LoVo (cell line): ENCODE measurements at places on chromosomes 1 and 21.

- no peak for DNase-seq
Observed at GRCh38 chr21:41682719-41683179, 84.1 kb downstream of the RIPK4 start.

DNA sequence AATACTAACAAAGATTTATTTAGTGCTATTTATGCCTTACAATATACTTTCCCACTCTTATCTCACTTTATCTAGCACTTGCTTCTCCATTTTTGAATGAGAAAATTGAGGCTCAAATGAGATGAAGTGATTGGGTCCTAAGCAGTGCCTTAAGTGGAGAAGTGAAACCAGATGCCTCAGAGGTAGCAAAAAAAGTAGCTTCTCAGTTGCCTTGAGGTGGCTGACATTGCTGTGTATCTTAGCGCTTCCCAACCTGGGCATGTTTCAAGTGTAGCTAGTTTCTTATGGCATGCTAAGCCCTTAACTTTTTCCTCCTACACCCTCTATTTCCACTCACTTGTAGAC is 390.4 kb downstream of the OMA1 start:
- DNase-seq = no peak

- DNase-seq = no peak
Observed at GRCh38 chr1:33653226-33653625, 180.8 kb downstream of the ZSCAN20 start.

DNA sequence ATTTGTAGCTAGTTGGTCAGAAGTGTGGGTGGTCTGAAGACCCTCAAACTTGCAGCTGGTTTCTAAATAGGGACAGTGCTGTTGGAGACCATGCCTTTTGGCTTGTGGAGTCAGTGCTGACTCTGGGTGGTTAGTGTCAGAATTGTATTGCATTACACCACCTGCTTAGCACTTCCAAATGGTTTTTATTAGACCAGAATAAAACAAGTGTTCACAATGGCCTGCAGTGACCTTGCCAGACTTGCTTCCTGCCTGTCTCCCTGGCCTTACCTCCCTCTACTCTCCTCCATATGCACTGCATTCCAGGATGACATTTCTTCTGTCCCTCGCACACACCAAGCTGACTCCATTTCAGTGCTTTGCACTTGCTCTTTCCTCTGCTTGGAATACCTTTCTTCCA is 72.7 kb upstream of the CNIH3 start:
- no peak for DNase-seq

GRCh38 chr1:8238141-8239038 is 79.5 kb upstream of the SLC45A1 start:
- no peak for DNase-seq

GRCh38 chr21:41032541-41032940 is 135.4 kb upstream of the BACE2 start:
- DNase-seq = peak; percentile 18

DNA sequence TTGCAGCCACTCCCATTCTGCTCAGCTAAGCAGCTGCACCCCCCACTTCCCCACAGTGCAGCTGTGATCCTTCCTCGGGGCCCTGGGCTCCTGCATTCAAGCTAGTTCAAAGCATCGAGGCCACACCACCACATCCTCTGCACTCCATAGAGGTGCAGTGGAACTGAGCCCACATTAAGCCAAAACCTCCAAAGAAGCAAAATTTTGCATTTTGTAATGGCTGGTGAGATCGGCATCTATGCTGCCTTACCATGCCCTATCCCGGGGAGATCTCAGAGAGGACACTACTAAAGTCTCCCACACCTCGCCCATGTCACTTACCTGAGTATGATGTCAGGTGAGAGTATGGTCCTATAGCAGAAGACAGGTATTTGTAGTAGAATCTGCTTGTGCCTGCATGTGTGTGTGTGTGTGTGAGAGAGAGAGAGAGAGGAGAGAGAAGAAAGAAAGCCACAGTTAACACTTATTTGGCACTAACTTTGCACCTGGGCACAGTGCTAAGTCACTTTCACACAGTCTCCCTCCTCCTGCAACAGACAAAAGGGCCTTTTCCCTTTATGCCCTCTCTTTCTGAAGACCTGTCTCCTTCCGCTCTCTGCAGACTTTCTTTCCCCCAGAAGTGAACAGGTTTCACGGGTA is 89.8 kb downstream of the KIF14 start:
- no peak for DNase-seq

DNA sequence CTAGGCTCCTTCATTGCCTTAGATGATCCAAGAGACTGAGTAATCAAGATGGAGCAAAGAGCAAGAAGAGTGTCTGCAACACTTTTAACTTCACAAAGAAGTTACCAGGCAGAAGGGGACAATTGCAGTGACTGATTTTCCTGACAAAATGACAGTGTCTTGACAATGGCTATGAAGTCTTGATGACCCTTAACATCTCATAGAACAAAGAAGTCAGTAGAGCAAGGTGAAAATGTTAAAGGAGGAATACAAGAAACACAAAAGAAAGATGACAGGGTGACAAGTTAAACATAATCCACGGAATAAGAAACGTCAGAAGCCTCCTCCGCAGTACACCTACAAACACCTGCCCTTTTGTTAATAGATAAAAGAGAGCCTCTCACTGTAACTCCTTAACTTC is 15.1 kb upstream of the VCAM1 start:
- no peak for DNase-seq

DNA sequence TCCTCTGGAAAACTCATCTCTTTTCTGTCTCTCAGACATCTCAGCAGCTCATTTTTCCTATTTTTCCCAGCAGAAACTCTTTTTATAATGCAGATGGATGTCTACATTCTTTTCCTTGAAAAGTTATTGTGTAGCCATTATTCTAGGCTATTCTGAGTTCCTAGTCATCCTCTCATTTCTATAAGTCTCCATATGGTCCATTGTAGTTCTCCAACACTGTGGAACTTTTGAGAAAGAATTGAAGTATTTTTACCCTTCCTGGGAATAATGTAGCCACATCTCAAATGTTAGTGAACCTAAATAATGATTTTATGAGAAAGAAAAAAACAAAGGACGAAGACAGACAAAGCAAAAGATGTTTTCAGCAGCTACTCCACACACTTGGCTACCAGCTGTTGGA is 26.4 kb upstream of the GPR25 start:
- no peak for DNase-seq

DNA sequence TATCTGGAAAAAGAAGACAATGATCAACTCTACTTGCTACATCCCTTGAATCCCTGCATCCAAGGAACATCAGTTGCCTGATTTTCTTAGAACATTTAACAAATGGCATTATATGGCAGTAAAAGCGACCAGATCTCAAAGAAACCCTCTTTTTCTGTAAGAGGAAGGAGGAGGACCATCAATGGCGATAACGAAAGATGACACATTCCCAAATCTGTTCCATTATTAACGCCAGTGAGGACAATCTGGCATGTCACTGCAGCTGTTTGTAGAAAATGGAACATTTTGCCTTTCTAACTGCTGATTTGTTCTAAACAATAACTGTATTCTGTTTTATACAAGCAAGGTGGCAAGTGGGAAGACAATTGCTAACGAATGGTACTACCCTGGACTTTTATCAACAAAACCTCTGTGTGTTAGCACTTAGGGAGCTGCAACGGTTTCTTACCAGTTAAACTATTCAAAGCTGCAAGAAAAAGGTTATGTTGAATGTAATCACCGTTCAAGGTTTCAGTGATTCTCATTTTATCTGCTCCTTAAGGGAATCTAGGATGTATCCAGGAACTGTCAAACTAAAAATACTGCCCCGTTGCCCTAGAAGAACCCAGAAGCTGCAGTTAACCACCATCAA is 251.9 kb downstream of the SDCCAG8 start:
- no peak for DNase-seq

- peak; percentile 67 for DNase-seq
Observed at GRCh38 chr1:147238053-147238902, 4.2 kb upstream of the CHD1L start.

- no peak for DNase-seq
Observed at GRCh38 chr1:32151319-32151787, 28.1 kb upstream of the TXLNA start.

GRCh38 chr1:206716870-206717673 is 32.4 kb downstream of the MAPKAPK2 start:
- no peak for DNase-seq

DNA sequence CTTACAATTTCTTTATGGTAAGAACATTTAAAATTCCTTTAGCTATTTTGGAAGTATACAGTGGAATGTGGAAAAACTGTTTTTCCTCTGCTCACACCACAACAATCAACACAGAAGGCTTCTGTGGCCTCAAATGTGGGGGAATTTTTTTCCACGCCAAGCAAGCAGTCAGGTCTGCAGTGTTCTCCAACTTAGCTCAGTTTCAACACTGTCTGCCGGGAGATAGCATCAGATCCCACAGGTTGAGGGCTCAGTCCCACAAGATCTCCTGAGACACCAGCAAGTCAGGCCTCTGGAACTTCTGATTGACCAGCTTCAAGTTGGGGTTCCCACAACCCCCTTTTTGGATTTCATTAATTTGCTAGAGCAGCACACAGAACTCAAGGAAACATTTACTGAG is 50.3 kb downstream of the PTBP2 start:
- no peak for DNase-seq

DNA sequence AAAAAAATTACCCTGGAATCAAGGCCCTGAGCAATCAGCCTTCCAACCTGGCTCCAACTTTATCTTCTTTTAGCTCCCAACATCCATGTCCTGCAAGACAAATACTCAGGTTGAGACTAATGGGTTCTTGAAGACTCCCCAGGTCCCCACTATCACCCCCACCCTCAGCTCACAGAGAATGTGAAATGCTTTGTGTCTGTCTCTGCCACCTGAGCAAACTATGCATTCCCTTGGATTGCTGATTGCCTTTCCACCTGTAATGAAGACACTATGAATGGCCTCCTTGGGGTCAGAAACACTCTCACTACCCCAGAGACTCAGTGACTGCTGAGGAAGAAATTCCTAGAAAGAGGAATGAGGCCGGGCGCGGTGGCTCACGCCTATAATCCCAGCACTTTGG is 121.2 kb upstream of the GALNT2 start:
- no peak for DNase-seq

DNA sequence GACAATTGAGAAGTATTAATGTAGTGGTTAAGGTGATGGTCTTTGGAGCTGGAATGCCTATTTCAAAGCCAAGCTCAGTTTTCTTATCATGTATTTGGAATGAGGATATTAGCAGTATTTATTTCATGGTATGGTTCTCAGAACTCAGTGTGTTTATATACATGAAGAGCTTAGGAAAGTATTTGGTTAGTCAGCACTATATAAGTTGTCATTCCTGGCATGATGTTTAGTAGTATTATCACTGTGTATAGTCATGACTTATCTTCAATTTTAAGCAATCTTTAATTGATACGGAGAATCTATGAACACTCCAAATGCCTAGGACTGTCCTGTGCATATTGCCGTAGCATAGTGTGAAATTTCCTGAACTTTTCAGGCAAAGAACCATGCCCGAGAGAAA is 501.9 kb upstream of the USP24 start:
- DNase-seq = no peak

DNA sequence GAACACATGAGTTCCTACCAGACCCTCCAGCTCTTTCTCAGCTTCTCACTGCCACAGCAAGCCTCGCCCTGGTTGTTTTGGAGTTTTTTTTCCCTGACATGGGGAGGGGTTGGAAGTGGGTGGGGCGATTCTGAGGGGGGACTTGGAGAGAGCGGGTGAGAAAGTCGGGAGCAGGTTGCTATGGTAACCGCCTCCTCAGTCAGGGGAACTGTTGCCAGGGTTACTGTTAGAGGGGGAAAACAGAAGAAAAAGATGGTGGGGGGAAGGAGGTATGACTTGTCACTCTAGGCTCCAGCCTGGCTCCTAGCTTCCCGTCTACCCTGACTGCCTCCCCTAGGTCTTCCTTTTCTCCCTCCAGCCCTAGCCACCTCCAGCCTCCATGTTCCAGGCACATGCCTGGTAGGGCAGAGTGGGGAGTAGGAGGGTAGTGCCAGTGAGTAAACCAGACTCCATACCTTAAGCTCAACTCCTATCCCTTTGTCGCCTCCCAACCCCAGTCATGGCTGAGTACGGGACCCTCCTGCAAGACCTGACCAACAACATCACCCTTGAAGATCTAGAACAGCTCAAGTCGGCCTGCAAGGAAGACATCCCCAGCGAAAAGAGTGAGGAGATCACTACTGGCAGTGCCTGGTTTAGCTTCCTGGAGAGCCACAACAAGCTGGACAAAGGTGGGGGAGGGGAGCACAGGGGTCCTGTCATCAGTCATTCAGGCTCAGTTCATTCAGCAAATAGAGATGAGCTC is 6.0 kb downstream of the PEA15 start:
- DNase-seq = no peak

GRCh38 chr1:184352776-184353175 is 34.1 kb upstream of the C1orf21 start:
- no peak for DNase-seq

DNA sequence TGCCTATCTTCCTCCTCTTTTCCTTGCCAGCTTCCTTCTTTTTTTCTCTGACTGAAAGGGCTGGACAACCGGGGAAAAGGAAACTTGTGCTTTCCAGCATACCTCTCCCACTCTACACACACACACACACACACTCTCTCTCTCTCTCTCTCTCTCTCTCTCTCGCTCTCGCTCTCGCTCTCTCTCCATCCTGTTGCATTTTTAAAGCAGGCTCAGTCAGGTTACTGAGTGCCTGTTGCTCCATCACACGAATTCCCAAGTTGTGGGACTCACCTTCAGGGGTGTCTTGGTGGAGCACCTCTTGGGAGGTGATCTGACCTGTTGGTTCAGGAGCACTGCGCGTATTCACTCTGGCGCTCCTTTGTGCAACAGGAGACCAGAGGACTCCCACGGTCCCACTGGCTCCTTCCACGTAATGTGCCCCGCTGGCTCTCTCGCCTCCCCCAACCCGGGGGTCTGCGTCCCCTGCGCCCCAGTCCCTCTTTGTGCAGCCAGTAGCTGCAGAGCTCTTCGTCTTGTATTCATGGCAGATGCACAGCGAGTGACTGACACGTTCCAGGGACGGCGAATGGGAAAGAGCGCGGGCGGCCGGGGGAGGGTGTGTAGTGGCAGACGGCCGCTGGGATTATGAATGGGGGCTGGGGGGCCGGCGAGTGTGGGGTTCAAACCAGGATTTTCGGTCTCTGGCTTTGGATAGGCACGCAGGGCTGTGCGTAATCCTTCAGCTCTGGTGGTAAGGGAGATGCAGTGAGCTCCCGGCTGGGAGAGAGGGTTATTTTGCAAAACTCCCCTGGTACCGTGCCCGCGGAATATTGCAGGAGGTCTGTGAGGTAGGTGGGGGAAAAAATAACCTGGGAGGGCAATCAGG is 660 bp upstream of the PDE4B start:
- DNase-seq = no peak

DNA sequence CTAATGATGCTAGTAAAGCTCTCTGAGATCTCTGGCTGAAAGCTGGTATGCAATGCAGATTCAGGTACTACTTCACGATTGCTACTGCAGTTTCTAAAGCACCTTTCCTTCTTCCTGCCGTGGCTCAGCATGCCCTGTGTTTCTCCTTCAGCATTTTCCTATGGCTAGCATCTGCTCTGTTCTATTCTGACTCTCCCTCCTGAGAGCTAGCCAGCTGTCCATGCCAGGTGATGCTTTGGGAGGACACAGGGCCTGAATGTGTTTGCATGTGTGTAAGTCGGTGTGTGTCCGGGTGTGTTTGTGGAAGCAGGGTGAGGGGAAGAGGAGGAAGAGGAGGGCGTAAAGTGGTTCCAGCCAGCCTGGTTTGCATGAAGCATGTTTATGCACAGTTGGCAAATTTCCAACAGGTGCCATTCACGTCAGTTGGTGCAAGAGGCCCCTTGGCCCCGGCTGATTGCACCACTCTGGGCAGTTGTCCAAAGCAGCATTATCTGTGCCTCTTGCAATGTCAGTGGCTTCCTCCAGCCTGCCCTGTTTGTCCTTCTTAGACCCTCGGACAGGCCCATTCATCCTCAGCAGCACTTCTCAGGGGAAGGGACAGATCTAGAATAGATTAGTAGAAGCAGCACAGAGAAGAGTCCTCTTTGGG is 433.3 kb downstream of the DISC1 start:
- DNase-seq = no peak

GRCh38 chr1:20445956-20446355 is 40.1 kb downstream of the CAMK2N1 start:
- DNase-seq = no peak
